ENCODE measurements at places on chromosomes 11 and 22. TPM values are rescaled to one million over a fixed set of nuclear protein-coding genes. Genes with fewer than 3 reads are reported as not detected.

Gene SOX10
- 1.9 TPM for total RNA-seq

Gene PICK1
- 19.4 TPM for total RNA-seq

Gene MUC6
- total RNA-seq = not detected

Gene XKR3
- not detected for total RNA-seq

Gene NLRP6
- total RNA-seq = 0.16 TPM

All from left cardiac atrium (tissue), 4 donors.